ENCODE measurements at places on chromosomes 11 and 22. TPM values are rescaled to one million over a fixed set of nuclear protein-coding genes. Genes with fewer than 3 reads are reported as not detected.

Gene LPXN
- polyA plus RNA-seq = 83.9 TPM

Gene ADSL
- 68.2 TPM for polyA plus RNA-seq

Gene HSPB2
- 0.08 TPM for polyA plus RNA-seq

Gene BEST1
- polyA plus RNA-seq = 0.02 TPM

Gene PRR5L
- polyA plus RNA-seq = 20.1 TPM

Gene MPPED2
- polyA plus RNA-seq = not detected

Gene ADORA2A
- 0.37 TPM for polyA plus RNA-seq

Gene OR4C16
- not detected for polyA plus RNA-seq

Gene APOL3
- polyA plus RNA-seq = 1.1 TPM

DNA sequence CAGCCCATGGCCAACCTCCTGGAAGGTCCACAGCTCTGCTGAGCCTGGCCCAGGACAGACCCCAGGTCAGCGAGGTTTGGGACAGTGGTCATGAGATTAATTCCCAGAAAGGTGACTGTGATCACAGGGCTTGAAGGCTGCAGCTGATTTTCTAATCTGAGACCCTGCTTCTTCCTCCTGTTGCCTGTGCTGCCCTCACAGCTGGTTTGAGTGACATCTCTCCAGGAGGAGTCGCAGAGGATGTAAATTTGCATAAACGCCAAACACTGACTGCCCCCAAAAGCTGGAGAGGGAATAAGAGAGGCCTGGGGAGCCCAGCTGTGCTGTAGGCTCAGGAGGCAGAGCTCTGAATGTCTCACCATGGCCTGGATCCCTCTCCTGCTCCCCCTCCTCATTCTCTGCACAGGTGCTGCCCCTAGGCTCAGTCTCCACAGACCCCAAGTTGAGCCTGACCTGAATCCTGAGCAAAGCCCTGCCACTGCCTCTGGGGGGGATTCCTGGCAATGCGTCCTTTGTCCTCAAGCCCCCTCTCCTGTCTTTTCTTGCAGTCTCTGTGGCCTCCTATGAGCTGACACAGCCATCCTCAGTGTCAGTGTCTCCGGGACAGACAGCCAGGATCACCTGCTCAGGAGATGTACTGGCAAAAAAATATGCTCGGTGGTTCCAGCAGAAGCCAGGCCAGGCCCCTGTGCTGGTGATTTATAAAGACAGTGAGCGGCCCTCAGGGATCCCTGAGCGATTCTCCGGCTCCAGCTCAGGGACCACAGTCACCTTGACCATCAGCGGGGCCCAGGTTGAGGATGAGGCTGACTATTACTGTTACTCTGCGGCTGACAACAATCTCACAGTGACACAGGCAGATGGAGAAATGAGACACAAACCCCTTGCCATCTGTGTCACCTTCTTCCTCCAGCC is 23.8 kb downstream of the GGTLC2 start:
- no peak for DNase-seq

GRCh38 chr11:102837156-102837555 is 6.3 kb downstream of the MMP3 start:
- DNase-seq = no peak

GRCh38 chr11:120482149-120482548 is 29.4 kb upstream of the GRIK4 start:
- DNase-seq = no peak

GRCh38 chr11:80521592-80521991 is 1080.8 kb upstream of the TENM4 start:
- no peak for DNase-seq

DNA sequence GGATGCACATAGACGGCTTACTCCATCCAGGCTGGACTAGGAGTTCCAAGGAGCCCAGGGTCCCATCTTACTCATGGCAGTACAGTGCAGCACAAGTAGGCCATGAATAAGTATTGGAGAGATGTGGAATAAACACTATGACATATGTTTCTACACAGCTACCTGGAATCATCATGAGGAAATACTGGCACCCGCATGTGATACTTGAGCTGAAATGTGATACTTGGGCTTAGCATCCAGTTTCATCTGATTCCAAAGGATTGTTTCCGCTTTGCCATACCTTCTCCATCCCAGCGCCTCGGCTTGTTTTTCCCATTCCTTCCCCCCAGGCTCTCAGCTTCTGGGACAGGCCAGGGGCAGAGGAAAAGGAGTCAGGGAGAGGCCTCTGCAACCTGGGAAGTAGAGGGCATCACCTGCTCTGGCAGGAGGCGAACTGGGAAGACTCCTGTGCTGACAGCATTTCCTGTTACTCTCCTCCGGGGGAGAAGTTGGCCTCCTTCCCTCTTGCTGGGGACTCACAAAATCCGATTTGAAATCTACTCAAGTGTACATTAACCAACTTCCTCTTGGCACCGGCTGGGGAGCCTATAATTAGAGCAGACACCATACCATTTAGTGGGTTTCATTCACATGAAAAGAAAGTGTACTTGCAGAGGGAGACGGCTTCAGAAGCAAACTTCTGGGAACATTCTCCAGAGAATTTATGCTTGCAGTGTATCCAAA is 187.8 kb downstream of the MIAT start:
- DNase-seq = no peak

GRCh38 chr22:46350121-46350520 is 14.6 kb downstream of the TRMU start:
- DNase-seq = no peak

DNA sequence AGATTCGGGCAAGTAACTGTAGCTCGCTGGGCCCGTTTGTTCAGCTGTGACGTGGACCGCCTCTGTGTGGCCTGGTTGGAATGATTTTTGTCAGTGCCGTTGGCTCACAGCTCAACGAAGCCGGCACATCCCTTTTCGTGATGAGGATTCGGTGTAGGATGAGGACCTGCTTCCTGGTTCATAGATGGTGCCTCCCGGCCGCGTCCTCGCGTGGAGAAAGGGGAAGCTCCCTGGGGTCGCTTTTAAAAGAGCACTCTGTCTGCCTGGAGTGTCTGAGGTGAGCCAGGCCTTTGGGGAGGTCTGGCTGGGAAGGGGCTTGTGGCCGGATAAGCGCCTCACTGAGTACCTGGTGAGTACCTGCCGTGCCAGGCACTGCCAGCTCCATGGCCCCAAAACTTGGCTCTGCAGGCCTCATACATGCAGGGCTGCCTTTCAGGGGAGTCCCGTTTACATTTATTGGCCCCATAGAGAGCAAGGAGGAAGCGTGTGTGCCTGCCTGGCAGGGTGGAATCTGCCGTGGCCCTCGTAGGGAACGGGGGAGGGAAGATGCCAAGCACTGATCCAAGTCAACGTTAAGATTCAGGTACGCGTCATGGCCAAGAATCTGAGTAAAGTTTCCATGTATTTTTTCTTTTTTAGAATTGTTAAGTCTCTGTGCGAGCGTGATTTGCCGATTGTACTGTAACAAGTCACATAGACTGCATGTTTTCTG is 88.4 kb downstream of the ARHGAP8 start:
- DNase-seq = no peak

DNA sequence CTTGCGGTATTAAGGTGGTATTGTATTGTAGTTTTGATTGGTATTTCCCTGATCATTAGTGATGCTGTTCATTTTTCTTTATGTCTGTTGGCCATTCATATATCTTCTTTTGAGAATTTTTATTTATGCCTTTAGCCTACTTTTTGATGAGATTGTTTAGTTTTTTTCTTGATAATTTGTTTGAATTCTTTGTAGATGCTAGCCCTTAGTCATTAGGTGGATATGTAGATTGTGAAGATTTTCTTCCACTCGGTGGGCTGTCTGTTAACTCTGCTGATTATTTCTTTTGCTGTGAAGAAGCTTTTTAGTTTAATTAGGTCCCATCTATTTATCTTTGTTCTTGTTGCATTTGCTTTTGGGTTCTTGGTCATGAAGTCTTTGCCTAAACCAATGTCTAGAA is 115.4 kb downstream of the VPREB1 start:
- no peak for DNase-seq

GRCh38 chr11:17827006-17827405 is 92.4 kb downstream of the KCNC1 start:
- DNase-seq = no peak

GRCh38 chr11:76910620-76911414 is 50.1 kb downstream of the ACER3 start:
- no peak for DNase-seq

DNA sequence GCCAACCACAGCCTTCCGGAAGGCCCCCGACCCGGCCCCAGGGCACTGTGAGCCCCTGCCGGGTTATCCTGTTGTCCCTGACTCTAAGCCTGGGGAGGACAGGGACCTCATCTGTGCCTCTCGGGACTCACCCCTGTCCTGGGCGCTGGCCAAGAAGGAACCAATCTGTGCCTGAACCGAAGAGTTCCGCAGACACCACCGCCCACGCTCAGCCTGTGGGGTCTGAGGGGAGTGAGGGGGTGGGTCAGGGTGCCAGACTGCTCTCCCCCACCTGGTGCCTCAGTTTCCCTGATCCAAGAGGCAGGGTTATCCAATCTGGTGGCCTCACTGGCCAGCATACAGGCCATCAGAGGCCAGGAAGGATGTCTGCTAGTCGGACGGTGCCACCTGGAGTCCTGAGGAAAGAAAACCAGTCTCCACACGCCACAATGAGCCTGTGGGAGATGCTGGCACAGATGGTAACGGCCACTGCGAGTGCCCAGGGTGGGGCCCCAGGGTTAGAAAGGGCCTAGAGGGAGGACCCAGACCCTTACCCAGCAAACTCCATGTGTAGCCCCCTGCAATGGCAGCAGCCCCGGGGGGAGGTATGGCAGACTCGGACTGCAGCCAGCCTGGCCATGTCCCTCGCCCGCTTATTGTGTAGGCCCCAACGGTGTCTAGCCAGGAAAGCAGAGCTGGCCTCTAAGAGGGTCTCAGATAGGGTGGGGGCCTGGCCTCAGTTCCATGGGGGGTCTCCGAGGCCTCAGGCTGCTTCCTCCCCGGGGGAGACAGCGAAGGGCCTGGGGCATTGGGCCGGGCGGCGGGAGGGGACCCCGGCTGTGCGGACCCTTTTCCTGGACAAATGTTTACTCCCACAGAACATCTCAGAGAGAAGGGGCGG is 827 bp upstream of the TNNT3 start:
- DNase-seq = no peak

- DNase-seq = no peak
Measured at GRCh38 chr11:102341844-102342318, 5.1 kb upstream of the BIRC2 start.

DNA sequence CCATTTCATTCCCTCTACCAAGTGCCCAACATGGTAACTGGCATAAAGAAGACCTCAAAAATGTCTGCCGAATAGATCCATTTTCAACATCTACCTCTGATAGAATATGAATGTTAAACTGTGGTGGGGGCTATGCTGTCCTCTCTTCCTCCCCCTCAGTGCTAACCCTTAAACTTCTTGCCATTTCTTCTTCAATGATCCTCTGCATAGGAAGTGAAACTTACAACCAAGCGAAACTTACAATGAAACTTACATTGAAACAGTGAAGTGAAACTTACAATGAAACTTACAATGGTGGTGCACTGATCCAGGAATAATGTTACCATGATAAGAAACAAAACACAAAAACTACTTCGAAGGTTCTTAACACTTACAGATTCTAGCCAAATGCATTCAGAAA is 4.7 kb downstream of the RTCB start:
- no peak for DNase-seq

DNA sequence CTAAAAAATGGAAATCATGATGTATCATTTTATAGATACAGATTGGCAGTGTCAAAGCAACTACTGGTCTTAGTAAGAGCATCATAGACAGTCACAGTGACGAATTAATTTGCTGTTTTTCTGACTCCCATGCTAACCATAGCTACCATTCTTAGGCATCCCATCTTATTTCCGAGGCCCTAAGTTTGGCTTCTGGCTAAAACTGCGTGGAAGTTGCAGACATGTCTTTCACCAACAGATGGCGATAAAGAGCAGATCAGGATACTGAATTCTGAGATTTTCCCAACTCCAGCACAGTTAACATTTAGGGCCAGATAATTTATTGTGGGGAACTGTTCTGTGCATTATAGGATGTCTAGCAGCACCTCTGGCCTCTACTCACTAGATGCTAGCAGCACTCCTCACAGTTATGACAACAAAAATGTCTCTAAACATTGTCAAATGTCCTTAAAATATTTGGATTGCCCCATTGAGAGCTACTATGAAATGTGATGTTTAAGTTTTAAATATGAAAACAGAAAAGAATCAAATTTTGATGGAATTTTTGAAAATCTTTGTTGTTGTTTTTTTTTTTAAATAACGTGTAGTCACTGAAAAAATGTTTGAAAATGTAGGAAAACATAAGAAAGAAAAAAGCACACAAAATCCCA is 16.3 kb downstream of the OR2AG2 start:
- DNase-seq = no peak

DNA sequence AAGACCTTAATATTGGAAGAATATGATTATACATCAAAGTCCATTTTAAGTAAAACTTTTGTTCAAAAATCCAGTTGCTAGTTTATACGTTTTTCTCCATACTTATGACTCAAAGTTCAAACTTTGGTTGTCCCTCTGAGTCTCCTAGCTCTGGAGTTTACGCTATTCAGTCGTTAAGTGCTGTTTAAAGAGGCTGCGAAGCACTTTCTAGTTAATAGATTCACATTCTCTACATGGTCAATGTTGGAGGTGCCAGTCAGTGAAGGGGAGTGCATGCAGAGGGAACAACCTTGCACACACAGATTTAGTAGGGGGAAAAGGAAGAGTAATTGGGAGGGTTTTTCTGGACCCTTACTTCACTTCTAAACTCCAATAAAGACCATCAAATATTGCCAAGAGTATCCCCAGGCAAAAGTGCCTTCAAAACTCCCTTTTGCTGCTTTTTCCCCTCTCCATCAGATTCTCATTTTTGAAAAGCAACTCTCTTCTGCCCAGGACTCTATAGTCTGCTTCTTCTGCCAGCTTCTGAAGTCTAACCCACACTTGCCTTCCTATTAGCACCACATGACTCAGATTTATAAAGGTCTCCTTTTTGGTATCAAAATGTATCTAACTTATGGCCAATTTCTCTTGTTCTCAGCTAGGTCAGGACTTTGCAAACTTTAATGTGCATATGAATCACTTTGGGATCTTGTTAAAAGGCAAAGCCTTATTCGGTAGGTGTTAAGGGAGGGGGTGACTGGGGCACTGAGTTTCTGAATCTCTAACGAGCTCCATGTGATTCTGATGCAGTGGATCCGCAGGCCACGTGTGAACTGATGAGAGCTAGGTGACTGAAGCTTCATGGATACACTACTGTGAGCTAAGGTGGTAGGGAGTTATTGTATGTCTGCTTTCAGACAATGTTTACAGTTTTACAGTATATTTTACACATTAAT is 96.2 kb upstream of the MTMR2 start:
- no peak for DNase-seq

DNA sequence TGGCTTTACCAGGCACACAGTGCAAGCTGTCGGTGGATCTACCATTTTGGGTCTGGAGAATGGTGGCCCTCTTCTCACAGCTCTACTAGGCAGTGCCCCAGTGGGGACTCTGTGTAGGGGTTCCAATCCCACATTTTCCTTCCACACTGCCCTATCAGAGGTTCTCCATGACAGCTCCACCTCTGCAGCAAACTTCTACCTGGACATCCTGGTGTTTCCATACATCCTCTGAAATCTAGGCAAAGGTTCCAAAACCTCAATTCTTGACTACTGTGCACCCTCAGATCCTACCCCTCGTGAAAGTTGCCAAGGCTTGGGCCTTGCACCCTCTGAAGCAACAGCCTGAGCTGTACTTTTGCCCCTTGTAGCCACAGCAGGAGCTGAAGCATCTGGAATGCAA is 108.1 kb downstream of the SOX6 start:
- DNase-seq = no peak

GRCh38 chr22:22759371-22759770 is 115.0 kb downstream of the GGTLC2 start:
- DNase-seq = no peak

- no peak for DNase-seq
Measured at GRCh38 chr11:61026121-61027031, 54.9 kb downstream of the CD6 start.

GRCh38 chr11:64609436-64610047 is 18.5 kb downstream of the SLC22A12 start:
- DNase-seq = no peak
